ENCODE measurements at places on chromosomes 1 and 21.

DNA sequence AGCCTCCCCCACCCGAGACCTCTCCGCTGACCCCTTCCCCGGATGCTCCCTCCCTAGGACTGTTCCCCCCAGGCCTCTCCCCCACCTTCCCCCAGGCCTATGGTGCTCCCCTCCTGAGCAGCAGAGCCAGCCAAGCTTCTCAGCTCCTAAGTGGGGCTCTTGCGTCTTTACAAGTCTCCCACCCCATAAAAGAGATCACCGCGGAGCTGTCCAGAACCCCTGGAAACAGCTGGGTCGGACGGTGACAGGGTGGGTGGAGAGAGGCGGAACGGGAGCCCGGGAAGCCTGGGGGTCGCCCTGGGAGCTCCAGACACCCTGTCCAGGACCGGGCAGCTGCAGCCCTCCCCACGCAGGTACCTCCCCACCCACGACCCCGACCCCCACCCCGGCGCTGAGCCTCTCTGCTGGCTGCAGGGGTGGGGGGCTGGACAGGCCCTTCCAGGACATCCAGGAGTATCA, 61.2 kb downstream of the WNT9A start:
- no peak for DNase-seq

DNA sequence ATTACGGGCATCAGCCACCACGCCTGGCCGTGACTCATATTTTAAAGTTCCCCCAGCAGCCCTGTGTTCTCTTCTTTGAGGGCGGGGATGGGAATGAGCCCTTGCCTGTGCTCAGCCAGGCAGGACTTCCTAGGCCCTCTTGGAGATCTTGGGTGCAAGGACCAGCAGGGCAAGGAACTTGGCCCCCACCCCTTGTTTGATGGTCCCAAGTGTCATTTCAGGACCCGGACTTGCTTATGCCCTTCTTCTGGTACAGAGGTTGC, 9.3 kb downstream of the RASSF5 start:
- no peak for DNase-seq

GRCh38 chr1:192584866-192585265, 9.3 kb downstream of the RGS1 start:
- no peak for DNase-seq

DNA sequence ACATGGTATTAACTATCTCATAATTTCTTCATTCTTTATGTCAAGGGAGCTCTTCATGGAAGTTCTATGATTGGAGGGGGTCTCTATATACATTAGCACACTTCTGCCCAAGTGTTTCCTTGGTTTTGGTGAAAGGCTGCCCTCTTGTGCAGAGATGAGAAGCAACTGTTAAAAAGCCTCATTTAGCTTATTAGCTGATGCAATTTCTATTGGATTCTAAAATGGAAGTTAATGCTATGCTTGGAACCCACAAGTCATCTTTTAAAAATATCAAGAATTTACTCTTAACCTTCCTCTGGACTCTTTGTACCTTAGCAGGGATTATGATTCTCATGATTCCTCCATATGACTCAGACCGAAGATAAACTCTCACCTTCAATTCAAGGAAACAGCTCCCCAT, 328.9 kb downstream of the PTBP2 start:
- DNase-seq: no peak

DNA sequence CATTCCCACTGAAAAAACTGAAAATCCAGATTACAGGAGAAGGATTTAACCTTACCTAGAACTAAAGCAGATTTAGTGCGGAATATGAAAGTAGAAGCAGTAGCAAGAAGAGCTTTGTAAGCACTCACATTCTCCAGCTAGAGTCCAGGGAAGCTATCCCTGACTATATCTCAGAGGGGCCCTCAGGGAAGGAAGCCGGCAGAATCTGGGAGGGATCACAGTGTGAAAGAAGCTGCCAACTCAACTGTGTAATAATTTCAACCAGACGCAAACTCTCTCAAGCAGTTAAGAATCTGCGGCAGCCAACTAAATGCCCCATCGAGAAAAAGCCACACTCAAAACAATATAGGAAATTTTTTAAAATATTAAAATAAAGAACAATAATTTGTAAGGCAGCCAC, 163.8 kb downstream of the EIF4G3 start:
- no peak for DNase-seq

- no peak for DNase-seq
These were observed 716 bp upstream of the MTARC1 start for GRCh38 chr1:220786057-220786336.

DNA sequence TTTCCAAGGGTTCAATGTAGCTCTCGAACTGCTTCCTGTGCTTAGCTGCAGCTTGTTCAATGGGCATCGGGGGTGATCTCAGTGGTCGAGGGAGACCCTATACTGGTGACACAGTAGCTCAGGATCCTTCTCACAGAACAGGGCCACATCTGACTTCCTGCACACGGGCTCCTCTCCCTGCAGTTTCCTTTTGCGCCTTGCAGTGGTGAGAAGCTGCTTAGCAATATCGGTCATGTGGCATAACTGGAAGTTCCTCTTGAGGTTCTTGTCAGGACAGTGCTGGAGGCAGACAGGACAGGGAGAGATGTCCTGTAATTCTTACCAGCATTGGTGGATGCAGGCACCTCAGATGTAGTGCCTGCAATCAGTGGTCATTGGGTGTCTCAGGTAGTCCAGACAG, 140.5 kb upstream of the MAP1LC3C start:
- no peak for DNase-seq

- DNase-seq: no peak
These were observed 148.5 kb downstream of the LMX1A start for GRCh38 chr1:165207853-165208515.

- DNase-seq: no peak
These were observed 5.7 kb downstream of the FBLIM1 start for GRCh38 chr1:15764269-15764764.

- DNase-seq: no peak
These were observed 61.2 kb downstream of the AGPAT3 start for GRCh38 chr21:43926196-43926595.

DNA sequence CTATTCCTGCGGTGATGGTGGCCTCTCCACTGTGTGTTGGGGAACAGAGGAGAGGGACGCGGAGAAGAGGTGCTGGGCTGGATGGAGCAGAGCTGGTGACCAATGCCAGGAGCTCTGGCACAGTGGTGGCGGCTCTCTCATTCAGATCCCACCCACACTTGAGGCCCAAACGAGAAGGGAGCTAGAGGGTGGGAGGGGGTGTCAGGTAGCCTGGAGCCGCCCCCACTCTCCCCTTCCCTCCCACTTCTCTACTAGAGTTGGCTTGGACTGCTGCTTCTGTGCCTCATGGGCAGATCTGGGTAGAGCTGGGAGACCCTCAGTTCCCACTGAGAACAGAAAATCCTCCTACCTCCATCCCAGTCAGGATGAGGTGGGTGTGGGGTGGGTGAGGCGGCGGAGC, 3.5 kb downstream of the TTC39A start:
- DNase-seq: no peak

- DNase-seq: no peak
These were observed 63.0 kb upstream of the ATP5PO start for GRCh38 chr21:33978585-33978984.

- no peak for DNase-seq
These were observed 6.4 kb downstream of the OR2C3 start for GRCh38 chr1:247529771-247530355.

Data from stimulated activated CD8-positive, alpha-beta memory T cell treated with anti-CD3 and anti-CD28 coated beads, Interleukin-2, amount 100 ng/mL, for 1 hour (primary cell).